ENCODE measurements at places on chromosomes 6 and 20.
A peak's percentile ranks its signal among the peaks of the same experiment; 100 is the strongest.

DNA sequence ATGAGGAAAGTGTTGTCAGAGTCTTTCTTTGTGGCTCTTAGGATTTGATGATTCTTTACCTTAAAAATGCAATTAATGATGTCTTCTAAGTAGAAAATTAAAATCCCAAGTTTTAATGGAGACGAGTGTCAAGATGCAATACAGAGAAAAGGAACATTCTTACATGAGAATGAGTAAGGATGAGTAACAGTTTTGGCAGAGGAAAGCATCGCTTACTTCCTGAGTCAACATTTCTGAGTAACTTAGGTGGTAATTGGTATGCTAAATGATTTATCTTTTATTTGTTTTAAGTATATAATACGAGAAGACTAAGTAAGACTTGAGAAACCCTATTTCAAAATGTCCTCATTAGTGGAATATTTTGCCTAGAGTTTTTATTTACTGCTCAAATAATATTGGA lies 101.3 kb downstream of the RTN4IP1 start:
- DNase-seq: no peak

- DNase-seq: no peak
Observed at GRCh38 chr6:5179917-5180316, 80.8 kb downstream of the LYRM4 start.

DNA sequence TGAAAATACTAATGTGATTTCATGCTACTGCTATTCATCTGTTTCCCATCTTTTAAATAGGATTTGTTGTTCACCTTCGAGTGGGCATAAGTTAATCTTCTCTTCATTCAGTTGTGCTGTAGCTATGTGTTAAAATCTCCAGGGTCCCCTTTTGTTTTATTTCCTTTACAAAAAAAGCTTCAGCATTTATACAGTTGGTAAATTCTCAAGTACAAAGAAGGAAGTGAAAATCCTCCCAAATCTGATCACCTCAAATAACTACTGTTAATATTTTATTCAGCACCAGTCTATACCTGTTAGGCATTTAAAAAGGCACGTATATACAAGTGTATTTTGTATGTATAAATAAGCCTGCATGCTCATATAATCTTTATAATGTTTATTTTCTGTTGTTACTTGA lies 251.2 kb downstream of the TMEM242 start:
- DNase-seq: no peak

DNA sequence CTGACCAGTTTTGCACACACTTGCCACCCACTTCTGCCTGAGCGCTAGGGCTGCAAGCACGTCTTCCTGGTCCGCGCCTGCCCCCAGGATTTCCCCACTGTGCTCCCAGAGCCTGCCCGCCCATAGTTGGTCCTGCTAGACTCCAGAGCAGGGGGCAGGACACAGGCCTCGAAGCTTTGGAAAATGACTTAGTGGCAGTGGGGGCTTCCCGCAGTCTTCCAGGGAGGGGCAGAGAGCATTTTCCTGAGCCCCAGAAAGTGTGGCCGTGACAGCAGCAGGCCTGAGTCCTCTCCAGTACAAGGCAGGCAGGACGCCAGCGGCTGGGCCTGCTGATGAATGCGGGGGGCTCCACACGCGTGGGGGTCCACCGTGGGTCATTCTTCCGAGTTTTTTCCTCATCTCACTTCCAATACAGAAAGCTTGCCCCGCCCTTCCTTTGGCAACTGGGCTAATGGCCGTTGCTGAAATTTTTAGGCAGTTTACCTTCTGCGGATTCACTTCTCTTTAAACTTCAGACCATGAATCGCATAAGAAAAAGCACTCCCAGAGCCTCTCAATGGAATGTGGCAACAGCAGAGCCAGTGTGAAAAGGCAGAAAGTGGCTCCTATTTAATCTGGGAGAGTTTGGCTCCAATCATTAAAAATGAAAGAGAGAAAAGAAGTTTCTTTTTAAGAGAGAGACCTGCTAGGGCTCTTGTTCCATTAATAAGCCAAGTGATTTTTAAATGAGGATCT lies 383.8 kb downstream of the CDH4 start:
- DNase-seq: no peak

DNA sequence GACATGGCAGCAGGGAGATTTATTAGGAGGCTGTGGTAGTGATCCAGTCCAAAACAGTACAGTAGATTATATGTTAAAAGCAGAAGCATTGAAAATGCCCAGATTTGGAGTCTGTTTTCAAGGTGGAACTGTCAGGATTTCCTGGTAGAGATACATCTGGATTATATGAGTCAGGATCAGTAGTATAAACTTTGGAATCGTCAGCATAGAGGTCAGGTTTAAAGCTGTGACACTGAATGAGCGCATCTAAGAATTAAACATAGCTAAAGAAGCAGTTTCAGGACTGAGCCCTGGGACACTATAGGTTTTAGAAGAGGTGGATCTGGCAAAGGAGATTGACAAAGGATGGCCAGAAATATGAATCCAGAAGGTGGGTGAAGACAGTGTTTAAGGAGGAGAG lies 60.4 kb downstream of the RNF144B start:
- DNase-seq: no peak

- DNase-seq: no peak
Observed at GRCh38 chr20:60031107-60031506, 72.9 kb downstream of the CDH26 start.

DNA sequence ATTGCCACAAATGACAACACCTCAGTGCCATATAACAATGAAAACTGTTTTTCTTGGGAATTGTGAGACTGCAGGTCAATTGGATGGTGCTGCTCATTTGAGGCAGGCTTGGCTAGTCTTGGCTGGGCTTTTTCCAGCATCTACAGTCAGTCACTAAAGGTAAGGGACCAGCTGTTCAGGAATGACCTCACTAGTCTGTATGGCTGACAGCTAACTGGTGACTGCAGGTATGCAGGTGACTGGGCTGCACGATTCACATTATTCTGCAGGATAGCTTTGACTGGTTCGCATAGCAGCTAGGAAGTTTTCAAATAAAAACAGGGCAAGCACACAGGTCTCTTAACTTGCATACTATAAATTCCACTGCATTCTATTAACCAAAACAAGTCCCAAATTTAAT lies 22.1 kb upstream of the HMGCLL1 start:
- no peak for DNase-seq

GRCh38 chr20:34703424-34704176 lies 544 bp upstream of the TP53INP2 start:
- DNase-seq: peak; percentile 46

DNA sequence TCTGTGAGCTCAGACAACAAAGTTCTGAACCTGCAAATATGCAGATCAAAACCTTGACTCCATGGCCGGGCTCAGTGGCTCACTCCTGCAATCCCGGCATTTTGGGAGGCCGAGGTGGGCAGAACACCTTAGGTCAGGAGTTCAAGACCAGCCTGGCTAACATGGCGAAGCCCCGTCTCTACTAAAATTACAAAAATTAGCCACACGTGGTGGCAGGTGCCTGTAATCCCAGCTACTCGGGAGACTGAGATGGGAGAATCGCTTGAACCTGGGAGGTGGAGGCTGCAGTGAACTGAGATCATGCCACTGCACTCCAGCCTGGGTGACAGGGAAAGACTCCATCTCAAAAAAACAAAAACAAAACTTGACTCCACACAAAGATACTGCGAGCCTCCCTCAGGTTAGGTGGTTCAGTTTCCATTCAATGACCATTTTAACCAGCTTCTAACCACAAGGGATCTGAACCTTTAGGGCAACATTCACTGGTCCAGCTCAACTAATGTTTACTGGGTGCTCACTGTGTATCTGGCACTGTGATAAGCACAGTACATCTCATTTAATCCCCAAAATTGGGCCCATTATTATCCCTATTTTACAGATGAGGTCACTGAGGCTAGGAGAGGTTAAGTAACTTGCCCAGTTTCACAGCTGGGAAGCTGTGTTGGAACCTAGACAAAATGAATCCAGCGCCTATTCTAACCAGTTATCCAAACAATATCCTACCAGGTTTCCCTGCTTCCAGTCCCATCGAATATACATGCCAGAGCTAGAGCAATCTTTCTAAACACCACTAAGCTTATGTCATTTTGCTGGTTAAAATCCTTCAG lies 1.8 kb downstream of the SNRPB start:
- no peak for DNase-seq

DNA sequence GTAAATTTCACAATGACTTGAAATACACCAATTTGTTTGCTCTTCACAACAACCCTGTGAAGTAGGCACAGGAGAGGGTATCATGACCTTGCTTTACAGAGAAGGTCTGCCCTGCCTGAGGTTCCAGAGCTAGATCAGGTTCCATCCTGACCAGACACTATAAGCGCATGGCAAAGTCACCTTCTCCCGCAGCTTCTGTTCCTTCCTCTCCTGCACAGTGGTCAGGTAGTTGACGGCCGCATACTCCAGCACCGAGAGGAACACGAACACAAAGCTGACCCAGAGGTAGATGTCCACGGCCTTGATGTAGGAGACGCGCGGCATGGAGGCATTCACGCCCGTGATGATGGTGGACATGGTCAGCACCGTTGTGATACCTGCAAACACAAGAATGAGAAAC lies 34.3 kb downstream of the PM20D2 start:
- no peak for DNase-seq

All from thyroid gland (tissue), 4 donors.